Osteoblast (primary cell): ENCODE measurements at places on chromosomes 12 and 14. TPM values are rescaled to one million over a fixed set of nuclear protein-coding genes. Genes with fewer than 3 reads are reported as not detected.

- DNase-seq, result peak; percentile 90
Measured at GRCh38 chr12:117863002-117863709, 105.6 kb downstream of the KSR2 start.

DNA sequence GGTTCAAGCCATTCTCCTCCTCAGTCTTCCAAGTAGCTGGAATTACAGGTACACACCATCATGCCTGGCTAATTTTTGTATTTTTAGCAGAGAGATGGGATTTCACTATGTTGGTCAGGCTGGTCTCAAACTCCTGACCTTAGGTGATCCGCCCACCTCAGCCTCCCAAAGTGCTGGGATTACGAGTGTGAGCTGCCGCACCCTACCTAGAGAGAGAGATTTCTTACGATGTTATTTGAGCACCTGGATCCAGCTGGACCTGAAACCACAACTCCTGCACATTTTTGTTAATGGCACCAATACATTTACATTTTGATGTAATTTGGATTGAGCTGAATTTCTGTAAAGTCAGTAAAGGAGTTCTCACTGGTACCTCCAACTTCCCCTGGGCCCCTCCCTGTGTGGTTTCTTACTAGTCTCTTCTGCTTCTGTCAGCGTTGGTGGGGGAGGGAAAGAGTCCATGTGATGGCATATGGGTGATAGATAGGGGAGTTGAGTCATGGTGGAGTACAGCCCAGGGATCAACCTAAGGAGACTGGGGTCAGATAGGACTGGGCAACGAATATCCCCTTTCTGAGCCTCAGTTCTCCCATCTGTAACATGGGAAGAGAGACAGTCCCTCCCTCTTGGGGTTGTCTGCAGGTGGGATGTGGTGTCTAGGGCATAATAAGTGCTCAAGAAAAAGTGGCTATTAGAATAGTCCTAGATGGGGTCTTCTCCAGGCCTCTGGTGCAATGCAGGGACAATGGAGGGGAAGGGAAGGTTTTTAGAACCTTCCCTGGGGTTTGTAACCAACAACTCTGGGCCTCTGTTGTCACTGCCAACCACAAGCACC, 83.3 kb upstream of the MED13L start:
- no peak for DNase-seq

DNA sequence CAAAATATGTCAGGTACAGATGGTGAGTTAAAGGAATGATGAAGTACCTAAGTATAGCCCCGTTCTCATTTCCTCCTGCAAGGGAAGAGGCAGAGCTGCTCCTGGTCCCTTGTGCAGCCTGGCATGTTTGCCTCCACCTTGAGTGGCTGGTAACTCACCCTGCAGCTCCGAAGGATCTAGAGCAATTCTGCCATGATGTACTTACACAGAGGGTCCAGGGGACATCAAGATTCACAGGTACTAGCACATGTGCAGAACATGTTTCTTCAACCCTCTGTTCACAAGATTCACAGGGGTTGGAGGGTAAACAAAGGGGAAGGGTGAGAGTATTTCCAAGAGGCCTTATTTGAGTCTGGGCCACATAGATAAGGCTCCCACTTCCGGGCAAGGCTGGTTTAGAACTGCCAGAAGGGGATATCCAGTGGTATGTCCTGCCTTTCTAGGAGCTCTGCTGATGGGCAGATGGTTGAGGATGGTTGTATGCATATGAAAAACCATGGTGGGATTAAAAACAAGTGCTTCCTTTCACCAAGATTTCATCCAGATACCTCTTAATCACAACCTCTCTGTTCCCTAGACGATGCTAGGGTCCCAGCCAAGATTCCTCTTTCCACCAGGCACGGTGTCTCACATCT, 7.7 kb downstream of the DCTN2 start:
- DNase-seq, result no peak

GRCh38 chr14:50823762-50824636, 7.0 kb downstream of the NIN start:
- DNase-seq, result no peak

DNA sequence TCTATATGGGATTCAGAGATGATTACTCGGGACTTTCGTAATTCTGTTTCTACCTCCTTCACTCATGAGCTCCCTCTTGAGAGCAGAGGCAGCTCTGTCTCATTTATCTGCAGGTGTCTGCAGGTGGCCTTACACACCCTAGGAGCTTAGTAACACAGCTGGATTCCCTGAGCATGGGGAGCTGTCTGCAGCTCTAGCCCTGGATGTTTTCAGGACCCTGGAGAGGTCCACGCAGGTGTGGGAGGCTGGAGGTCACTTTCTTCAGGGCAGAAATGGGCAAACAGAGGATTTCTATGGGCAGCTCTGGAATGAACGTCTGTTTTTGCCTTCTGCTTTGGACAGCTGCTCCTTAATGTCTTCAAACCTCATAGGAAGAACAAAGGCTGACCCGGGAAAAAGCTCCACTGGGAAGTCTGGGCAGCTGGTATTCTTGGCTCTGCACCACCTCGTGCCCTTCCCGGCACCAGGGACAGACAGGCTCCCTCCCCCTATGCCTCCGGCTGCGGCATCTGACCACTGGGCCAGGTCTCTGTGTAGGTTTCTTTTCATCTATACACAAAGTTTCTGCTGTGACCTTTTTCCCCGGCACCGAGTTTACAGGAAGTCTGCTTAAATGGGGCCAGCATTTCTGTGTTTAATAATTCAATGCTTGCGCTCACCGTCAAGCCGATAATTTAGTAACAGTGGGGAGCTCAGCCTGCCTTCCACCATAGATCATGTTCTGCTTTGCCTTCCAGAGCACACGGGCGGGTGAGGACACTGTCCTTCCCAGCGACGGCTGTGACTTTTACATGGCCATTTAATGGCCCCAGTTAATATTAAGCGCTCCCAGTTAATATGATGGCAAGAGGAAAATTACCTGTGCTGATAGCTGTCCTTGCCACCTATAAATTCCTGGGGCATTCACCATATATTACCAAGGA, 320.2 kb upstream of the SFSWAP start:
- peak; percentile 78 for DNase-seq

DNA sequence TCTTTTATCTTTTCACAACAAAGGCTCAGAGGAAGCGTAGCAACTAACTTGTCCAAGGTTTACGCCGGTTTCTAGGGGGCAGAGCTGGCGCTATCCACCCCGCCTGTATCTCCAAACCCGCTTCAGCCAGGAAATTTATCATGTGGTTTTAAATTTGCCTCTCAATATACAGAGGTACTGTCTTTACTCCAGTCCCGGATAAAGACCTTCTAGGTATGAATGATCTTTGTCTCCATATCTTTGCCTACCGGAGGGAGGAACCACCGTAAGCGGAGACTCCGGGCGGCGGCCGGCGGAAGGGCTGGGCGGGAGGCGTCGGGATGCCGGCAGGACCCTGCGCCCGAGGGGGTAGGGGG, 693 bp upstream of the RIMKLB start:
- DNase-seq, result no peak

- DNase-seq, result no peak
Measured at GRCh38 chr14:95025941-95026340, 131.4 kb downstream of the DICER1 start.

- peak; percentile 93 for DNase-seq
Measured at GRCh38 chr14:24411443-24412389, 12.9 kb downstream of the NYNRIN start.

- no peak for DNase-seq
Measured at GRCh38 chr14:77470224-77470870, 12.5 kb downstream of the AHSA1 start.

DNA sequence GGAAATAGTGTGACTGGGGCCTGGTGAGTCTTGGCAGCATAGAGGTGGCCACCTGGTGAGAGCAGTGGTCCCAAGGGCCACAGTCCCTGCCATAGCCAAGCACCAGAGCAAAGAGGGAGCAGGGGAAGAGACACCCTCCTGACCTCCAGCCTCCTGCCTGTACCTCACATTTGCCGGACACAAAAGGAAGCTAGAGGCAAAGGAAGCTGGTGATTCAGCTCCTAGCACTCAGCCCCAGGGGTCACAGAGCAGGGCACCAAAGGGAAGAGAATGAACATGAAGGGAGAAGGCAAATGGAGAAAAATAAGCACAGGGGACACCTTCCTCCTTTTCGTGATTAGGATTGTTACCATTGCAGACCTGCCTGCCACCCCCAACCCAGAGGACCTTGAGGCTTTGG, 216.8 kb downstream of the ZFP36L1 start:
- DNase-seq, result no peak

- no peak for DNase-seq
Measured at GRCh38 chr12:5459051-5459782, 27.3 kb downstream of the NTF3 start.

DNA sequence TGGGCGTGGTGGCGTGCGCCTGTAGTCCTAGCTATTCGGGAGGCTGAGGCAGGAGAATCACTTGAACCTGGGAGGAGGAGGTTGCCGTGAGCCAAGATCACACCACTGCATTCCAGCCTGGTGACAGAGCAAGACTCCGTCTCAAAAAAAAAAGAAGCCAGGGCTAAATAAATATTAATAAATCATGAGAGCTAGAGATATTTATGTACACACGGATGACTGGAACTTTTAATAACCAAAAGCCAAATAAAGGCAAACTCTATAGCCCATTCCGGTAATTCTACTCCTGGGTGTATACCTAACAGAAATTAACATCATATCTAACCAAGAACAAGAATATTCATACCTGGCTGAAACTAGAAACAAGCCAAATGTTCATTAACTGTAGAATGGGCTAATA, 7.7 kb upstream of the TRAFD1 start:
- DNase-seq, result no peak

DNA sequence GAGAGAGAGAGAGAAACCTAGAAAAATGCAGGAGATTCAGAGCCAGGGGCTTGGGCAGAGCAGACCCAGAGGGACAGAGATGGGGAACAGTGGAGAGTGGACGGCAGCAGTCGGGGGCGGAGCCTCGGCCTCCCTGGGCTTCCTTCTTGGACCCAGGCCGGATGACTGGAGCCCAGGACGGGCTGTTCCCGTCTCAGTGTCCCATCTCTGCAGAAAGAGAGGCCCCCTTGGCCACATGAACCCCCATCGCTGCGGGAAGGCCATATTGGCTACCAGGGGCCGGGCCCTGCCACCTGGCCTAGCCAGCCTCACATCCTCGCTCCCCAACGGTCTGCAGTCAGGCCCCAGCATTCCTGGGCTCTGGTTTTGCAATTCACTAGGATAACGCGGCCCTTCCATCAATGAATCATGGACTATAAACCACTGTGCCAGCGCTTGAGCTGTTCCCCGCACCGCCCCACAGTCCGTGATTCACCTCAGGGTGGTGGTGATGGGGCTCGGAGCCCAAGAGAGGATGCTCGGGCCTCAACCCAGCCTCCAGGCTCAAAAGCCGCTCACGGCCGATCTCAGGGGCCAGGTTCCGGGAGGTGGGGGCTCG, 116.5 kb downstream of the RFLNA start:
- DNase-seq, result peak; percentile 100

DNA sequence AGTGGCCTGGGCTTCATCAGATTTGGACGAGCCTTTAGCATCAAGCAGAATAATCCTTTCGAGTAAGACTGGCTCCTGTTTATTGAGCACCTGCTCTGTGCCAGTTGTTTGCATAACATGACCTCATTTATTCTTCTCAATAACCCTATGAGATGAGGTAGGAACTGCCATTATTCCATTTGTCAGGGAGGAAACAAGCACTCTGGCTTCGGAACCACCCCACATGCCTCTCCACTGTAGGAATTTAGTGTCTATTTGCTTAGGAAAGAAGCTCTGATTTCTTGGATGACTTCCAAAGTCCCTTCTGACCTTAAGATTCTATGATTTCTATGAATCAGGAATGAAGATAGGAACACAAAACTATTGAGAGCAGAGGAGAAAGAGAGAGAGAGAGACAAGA, 11.0 kb downstream of the SAMD4A start:
- no peak for DNase-seq

DNA sequence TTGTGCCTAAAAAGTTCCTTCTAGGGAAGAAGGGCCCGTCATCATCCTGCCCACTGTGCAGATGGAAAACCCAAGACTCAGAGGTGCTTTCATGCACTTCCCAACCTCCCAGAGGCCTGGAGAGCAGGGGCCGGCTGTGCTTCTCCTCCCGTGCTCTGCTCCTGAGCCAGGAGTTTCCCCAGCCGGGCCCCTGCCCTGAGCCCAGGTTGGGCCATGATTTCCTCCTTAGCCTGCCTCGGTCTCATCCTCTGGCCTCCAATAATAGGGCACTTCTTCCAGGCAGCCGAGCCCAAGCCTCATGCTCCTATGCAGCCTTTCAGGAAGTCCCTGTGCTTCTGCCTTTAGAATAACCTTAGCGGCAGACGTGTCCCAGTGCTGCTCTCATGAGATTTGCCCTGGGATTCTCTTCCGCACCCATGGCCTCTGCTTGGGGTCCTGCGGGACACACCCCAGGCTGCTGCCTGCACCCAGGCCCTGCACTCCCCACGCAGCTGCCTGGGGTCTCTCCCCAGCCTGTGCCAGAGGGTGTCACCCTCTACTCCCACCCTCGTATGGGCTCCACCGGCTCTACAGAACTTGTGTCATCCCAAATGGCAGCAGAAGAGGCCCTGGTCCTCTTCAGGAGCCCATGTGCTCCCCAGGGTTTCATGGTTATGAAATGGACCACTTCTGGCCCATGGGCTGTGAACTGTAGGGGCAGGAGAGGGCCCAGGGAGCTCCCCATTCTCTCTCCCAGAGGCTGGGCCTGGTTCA, 359.3 kb downstream of the ADGRD1 start:
- DNase-seq, result no peak

DNA sequence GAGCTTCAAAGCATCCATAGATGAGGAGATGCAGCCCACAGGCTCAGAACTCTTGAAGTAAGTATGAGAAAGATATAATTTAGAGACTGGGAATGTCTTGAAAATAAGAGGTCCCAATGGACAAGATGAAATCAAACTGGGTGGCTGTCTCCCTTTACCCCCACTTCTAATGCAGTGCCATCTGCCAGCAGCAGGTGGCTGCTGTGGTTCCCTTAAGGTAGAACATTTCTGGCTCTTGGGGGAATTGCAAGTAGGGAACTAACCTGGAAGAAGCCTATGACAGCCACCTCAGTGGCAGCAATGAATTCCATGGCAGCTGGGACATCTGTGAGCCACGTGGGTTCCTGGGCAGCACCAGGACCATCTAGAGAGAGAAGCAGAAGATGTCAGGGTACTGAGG, 648 bp downstream of the ERP27 start:
- no peak for DNase-seq

- DNase-seq, result peak; percentile 88
Measured at GRCh38 chr14:71720978-71721624, 211.1 kb upstream of the RGS6 start.

GRCh38 chr14:49622022-49622607, 1.5 kb downstream of the MGAT2 start:
- DNase-seq, result peak; percentile 52

GRCh38 chr14:33707716-33708115, 243.2 kb downstream of the EGLN3 start:
- DNase-seq, result no peak

- DNase-seq, result no peak
Measured at GRCh38 chr12:39647383-39647782, 27.8 kb upstream of the ABCD2 start.

GRCh38 chr12:45409966-45410365, 194.1 kb downstream of the ANO6 start:
- DNase-seq, result peak; percentile 69

- peak; percentile 37 for DNase-seq
Measured at GRCh38 chr14:103738701-103739451, 23.3 kb downstream of the ZFYVE21 start.

GRCh38 chr12:62771828-62772227, 163.1 kb downstream of the PPM1H start:
- no peak for DNase-seq

Gene SLC6A13
- not detected in 2 replicates for total RNA-seq

Gene TSPAN19
- not detected in 2 replicates for total RNA-seq

Gene NCAPD2
- total RNA-seq, result 19.4 and 21.0 TPM in 2 replicates

Gene KRT79
- total RNA-seq, result not detected in 2 replicates

Gene KRT6C
- total RNA-seq, result not detected in 2 replicates

Gene NKX2-1
- not detected in 2 replicates for total RNA-seq

Gene KANSL2
- 37.4 and 48.1 TPM in 2 replicates for total RNA-seq

Gene PAPOLA
- 106 TPM in 2 replicates for total RNA-seq

Gene UTP20
- total RNA-seq, result 18.3 and 18.8 TPM in 2 replicates

Gene DUSP16
- 5.1 and 5.3 TPM in 2 replicates for total RNA-seq

Gene LRCOL1
- not detected in 2 replicates for total RNA-seq
